IMR-90 (cell line): ENCODE measurements at places on chromosomes 2 and 18.
A peak's percentile ranks its signal among the peaks of the same experiment; 100 is the strongest.

DNA sequence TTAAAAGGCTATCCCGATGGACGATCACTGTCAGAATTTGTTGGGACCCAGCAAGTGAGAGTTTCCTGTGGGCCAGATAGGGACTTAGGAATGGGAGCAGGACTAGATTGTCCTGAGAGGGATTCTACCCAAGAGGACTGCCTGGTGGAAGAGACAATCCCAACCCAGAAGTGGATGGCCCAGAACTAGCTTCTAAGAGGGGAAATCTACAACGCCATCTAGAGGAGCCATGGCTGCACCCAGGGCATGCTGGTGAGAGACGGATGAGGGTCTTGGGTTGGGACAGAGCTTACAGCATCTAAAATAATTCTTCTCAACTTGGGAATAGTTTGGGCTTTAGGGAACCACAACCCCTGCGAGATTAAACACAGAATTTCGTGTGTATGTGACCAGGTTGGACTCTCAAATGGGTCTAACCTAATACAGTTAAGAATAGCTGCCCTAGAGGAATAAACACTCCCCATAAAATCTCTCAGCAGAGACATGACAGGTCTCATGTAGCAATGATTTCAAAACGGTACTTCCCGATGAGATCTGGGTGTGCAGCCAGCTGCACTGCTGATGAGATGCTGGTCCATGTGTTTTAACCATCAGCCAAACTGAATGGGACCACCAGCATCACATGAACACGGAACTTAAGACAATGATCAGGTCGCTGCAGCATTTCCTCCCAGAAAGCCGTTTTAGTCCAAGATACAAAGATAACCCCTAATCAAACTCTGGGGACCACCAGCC, 50.8 kb downstream of the CCBE1 start:
- no peak for DNase-seq

DNA sequence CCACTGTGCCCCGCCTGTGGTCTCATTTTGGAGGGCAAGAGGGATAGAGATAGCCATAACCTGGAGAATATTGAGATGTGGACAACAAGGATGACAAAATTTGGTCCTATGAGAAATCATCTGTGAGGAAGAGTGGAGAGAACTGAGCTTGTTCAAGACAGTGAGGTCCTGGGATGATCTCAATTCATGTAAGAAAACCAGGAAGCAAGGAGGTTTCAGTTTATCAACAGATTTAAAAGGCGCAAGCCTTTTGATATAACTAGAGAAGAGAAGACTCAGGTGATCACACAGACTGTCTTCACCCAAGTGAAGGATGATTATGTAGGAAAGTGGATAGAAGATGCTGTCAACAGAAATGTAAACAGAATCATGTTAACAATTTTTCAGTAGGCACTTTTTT, 39.1 kb downstream of the PCBP1 start:
- DNase-seq = no peak

DNA sequence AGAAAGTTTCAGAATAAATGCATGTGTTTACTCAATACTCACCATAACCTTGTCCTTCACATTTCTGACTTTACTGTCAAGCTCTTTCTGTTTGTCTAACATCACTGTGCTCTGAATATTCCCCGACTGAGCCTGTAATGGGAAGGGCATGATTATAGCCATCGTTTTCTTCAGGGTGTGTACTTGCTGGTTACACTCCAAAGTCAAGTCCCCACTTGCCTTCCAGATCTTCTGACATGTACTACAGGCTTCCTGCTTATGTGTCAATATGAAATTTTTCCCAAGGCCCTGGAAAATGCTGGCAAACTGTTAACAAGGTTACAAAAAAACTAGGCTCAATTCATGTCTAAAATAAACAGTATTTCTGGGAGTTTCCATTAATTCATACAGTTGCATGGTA, 12.9 kb downstream of the STAT1 start:
- no peak for DNase-seq

DNA sequence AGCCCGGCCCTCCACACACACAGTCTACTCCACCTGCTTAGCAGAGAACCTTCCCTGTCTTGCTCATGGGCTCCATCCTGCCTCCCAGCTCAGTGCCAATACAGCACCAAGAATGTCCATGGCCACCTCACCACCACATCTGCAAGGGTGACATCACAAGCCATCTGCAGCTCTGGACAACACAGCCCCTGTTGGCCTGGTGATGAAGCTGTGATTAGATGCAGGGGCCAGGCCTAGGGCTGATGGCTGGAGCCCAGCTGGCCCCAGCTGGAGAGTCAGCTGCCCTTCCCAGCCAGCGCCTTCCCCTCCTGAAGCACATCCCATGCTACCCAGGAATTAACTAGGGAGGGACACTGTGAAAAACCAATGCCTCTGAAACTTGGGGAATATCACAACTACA, 91.1 kb downstream of the TTC32 start:
- DNase-seq = peak; percentile 48

DNA sequence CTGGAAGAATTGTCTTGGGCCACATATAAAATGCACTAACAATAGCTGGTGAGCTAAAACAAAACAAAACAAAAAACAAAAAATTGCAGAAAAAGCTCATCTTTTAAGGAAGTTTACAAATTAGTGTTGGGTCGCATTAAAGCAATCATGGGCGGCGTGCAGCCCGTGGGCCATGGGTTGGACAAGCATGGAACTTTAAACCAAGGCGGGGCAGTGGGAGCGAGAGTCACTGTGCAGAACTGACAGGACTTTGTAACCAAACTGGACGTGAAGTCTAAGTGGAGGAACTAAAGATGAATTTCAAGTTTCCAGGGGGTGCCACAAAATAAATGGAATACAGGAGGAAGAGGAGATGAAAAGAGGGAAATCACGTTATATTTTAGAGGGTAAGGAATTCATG, 80.7 kb downstream of the PSMG2 start:
- no peak for DNase-seq

DNA sequence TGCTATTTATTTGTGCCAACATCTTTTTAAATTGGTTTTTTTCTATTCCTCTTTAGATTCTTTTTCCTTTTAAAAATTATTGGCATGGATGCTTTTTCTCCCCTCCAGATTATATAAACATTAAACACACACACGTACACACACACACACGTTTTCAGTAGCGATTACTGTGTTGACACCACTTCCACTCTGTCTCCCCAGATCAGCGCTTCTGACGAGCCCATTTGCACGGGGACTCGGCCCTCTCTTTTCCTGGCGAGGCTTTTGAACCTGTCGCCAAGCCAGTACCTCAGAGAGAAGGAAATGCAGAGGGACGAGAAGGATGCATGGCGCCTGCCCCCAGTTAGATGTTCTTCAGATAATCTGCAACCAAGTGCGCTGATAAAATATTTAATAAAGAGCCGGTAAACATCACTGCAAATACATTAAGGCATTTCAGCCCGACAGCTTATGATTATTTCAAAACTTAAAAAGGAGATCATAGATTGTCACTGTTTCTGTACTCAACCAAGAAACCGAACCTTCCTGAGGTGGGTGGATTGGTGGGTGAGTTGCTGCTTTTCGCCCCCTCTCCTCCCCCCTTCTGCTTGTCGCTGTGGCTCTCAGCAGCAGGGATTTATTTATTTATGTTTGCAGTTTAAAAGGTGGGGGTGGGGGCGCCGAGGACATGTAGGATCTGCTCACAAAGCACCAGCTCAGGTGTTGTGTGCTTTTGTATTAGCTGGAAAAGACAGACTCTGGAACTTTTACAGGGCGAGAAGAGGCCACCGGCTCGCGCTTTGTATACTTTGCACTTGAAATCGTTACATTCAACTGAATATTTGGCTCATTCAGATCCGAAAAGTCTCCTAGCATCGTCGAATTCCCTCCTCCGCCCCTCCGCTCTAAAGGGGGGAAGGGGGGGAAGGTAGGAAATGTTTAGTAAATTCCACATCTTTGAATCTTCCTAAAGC, 787 bp upstream of the TBR1 start:
- no peak for DNase-seq

GRCh38 chr2:105239924-105240323, 1.6 kb upstream of the GPR45 start:
- DNase-seq = peak; percentile 94

DNA sequence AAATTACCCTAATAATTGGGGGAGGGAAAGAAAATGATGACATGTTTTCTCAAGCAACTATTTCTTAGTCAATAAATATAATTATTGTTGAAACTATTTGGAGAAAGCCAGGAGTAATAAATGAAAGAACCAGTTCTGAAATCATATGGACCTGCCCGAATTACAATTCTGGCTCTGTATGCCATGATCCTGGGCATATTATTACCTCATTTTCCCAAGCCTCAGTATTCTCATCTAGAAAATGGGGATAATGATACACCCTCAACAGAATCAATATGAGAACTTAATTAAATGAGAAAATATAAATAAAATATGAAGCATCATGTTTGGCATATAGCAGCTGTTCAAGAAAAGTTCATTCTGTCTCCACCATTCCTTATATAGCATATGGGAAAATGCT, 22.9 kb downstream of the ARHGEF33 start:
- DNase-seq = no peak

DNA sequence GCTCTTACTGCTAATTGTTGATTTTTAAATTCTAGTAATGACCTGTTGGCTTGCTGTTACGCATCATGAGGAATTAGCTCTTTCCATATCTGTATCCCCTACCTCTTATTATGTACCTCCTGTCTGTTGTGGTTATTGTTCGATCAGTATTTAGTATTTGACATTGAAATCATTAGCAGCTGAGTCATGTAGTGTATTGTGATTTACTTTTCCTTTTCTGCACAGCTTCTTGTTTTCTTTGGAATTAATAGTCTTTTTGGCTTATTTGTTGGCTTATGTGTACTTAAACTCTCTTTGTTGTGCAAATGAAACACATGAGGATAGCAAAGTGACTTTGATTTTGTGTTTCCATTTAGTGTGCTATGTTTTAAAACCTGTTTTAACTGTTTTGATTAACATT, 4.3 kb downstream of the EPB41L5 start:
- DNase-seq = no peak

GRCh38 chr2:171522788-171523087, 464 bp downstream of the CYBRD1 start:
- no peak for DNase-seq

DNA sequence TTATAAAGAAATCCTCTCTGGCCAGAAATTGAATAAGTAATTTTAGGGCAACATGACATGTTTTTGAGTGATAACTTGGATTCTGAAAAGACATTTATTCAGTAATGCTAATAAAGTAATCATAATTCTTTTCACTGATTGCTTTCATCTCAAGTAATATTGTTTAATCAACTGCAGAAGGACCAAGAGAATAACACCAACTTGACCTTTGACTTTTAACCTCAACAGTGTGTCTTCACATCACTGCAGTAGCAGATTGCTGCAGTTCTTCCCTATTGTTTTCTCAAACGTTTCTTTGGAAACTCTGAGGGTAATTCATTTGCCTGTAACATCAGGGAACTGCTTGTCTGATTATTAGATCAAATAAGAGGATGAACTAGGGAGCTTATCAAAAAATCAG, 104.9 kb upstream of the UPP2 start:
- no peak for DNase-seq

- DNase-seq = no peak
Measured at GRCh38 chr2:10012963-10013461, 30.3 kb upstream of the KLF11 start.

GRCh38 chr2:201132518-201132917, 16.6 kb downstream of the CFLAR start:
- DNase-seq = no peak

- peak; percentile 63 for DNase-seq
Measured at GRCh38 chr2:224925810-224926100, 116.5 kb downstream of the DOCK10 start.

- DNase-seq = no peak
Measured at GRCh38 chr2:73101626-73102256, 11.0 kb downstream of the RAB11FIP5 start.

- DNase-seq = no peak
Measured at GRCh38 chr2:79906139-79906890, 393.5 kb downstream of the CTNNA2 start.

DNA sequence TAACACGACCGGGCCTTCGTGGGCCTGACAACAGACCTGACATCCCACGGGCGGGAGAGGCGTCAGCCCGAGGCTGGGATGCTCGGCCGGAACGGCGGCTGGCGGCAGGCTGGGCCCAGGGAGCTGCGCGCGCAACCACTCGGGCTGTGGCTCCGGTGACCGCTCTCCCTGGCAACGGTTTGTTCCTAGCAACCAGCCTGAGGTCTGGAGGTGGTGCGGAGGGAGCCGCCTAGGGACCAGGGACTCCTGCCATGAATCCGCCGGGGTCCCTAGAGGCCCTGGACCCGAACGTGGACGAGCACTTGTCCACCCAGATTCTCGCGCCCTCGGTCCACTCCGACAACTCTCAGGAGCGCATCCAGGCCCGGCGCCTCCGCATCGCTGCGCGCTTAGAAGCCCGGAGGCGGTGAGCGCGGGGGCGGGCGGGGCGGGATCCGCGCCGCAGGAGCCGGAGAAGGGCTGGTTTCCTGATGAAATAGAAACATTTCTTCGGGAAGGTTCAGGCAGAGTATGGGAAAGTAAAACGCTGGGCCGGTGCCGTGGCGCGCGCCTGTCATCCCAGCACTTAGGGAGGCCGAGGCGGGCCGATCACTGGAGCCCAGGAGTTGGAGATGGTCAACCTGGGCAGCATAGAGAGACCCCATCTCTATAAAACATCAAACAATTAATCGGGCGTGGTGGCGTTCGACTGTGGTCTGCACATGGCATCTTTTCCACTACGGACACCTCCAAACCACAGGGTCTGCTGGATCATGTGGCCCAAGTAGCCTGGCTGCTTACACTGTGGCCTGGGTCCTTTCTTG, at the start of gene DRC1:
Gene DRC1, plus strand, starts transcription at position 182 of the 803 bp plus-strand sequence. Its CDS starts 70 bp downstream, at position 252.
- DNase-seq = peak; percentile 67

DNA sequence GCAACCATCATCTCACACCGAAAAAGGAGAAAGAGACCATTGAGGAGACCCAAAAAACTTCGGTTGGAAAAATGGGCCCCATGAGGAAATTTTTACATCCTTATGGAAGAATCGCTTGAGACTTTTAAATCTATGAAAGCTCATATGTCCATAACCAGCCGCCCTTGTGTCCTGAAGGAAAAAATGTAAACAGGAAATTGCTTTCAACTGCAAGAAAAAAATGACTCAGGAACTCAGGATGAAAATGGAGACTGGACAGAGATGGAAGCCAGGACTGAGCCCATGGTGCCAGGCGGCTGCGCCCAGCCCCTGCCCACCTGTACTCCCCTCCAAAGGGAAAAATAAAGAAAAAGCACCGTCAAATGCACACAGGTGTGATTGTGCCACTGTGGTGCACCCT, 81.5 kb upstream of the SLC66A3 start:
- peak; percentile 74 for DNase-seq

DNA sequence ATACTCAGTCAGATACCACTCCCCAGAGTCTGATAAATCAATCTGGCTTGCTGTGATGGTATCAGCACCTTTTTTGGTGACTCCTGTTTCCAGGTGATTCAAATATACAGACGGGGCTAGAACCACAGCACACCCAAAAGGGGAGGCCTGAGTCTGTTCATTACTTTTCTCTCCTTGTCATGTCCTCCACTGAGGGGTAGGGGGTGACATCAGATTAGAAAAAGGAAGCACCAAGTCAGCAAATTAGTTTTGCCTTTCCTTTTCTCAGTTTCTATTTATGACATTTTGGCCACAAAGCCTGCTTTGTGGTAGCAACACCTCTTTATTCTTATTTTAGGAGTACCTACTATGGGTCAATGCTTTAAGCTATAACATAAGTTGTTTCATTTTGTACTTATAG, 127.4 kb downstream of the CCDC102B start:
- no peak for DNase-seq
